Colonic mucosa (tissue), 4 donors: ENCODE measurements at places on chromosomes 11 and 22. TPM values are rescaled to one million over a fixed set of nuclear protein-coding genes. Genes with fewer than 3 reads are reported as not detected.

The HSPB2 gene
- total RNA-seq = 0.25 TPM

The RELA gene
- 58.7 TPM for total RNA-seq

The ADSL gene
- total RNA-seq = 26.4 TPM

The KCNQ1 gene
- 55.8 TPM for total RNA-seq

The OVCH2 gene
- total RNA-seq = not detected

The TAF10 gene
- 123 TPM for total RNA-seq

The KRTAP5-9 gene
- 0.35 TPM for total RNA-seq

The KDM4E gene
- total RNA-seq = not detected

DNA sequence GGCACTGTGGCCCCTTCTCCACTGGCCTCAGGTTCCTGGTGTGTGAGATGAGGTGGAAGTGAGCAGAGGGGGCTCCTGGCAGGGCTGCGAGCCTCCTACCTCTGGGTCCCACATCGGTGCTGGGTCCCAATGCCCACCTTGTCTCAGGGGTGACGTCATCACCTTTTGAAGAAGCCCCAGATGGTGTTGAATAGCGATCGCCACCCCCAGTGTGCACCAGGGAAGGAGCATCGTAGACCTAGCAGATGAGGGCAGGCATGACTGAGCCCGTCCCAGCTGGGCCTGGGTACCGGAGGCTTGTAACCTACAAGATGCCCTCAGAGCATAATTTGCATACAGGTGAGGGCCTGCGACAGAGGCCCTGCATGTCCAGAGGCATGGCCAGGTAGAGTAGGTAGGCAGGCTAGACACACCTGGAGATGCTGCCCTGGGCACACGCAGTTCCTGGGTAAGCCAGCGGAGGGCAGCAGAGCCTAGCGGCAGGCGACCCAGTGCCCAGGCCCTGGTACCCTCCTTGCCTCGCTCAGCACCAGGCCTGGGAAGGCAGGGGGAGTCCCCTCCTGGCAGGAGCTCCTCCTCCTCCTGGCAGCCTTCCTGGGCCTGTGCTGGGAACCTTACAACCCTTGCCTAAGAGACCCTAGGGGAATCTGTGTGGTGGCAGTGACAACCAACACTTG, 52.5 kb downstream of the TPCN2 start:
- no peak overlapping the region for H3K4me3 ChIP-seq
- H3K36me3 ChIP-seq = no peaks in the 10 kb centered on the region
- no peaks in the 10 kb centered on the region for H3K4me1 ChIP-seq

GRCh38 chr22:35743326-35743860, 25.7 kb downstream of the APOL5 start:
- no peaks in the 10 kb centered on the region for H3K27me3 ChIP-seq
- no peak overlapping the region for H3K27ac ChIP-seq
- H3K4me3 ChIP-seq = no peak overlapping the region
- DNase-seq = no peak
- H3K4me1 ChIP-seq = no peaks in the 10 kb centered on the region
- H3K36me3 ChIP-seq = no peaks in the 10 kb centered on the region

- no peak overlapping the region for H3K27ac ChIP-seq
- no peaks in the 10 kb centered on the region for H3K36me3 ChIP-seq
- no peak overlapping the region for H3K4me3 ChIP-seq
- DNase-seq = no peak
Measured at GRCh38 chr11:81071606-81072005, 1630.8 kb upstream of the TENM4 start.

GRCh38 chr11:37230865-37231264, 632.8 kb upstream of the RAG2 start:
- no peaks in the 10 kb centered on the region for H3K27me3 ChIP-seq
- no peak overlapping the region for H3K4me3 ChIP-seq
- H3K4me1 ChIP-seq = no peaks in the 10 kb centered on the region
- no peak overlapping the region for H3K27ac ChIP-seq
- DNase-seq = no peak

DNA sequence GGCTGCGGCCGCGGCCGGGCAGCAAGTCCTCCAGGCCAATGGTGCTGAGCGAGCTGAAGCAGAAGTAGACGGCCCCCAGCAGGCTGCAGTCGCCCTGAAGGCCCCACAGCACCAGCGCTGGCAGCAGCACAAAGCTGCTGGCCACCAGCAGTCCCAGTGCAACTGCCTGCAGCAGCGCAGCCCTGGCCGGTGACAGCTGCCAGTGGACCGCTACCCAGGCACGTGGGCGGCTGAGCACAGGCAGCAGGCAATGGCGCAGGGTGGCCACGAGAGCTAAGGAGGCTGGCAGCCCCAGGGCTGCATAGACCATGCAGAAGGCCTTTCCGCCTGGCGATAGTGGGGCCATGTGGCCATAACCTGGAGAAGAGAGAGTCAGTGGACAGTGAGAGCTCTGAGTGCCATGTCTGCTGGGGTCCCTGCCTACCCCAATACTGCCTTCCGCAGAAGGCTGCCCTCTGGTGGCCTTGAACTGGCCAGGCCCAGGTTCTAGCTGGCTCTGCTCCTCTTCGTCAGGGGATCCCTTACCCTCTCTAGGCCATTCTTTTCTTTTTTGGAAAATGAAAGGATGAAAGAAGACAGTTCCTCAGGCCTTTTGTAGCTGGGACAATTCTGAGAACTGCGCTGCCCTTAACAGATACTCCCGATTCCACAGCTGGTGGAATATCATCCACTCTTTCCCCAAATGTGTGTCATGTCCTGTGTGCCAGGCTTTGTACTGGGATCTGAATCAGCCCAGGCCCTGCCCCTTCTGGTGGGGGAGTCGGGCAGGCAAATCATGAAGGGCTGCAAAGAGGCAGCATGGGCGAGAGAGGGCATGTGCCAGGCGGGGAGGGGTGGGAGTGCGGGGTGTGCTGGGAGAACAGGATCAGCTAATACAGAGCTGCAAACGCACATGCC, 1.8 kb downstream of the KCNK7 start:
- H3K4me1 ChIP-seq = peaks cover 5% of the 10 kb centered on the region
- no peak for DNase-seq
- H3K27me3 ChIP-seq = no peaks in the 10 kb centered on the region
- H3K4me3 ChIP-seq = no peak overlapping the region
- peaks cover 8% of the 10 kb centered on the region for H3K36me3 ChIP-seq

DNA sequence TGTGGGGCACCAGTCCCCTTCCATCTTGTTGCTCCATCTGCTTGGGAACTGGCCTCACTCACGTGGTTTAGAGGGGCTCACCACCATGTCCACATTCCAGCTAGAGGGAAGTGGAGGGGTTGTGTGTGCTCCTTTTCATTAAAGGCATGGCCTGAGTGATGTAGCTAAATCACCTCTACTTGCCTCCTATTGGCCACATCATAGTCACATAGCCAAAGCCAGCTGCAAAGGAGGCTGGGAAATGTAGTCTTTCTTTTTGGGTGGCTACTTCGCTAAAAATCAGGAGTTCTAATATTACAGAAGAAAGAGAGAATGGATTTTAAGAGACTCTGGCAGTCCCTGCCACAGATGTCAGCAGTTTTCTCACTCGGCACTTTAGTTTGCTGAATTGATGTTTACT, 63.0 kb upstream of the ALX4 start:
- no peaks in the 10 kb centered on the region for H3K4me1 ChIP-seq
- H3K36me3 ChIP-seq = no peaks in the 10 kb centered on the region
- no peak overlapping the region for H3K4me3 ChIP-seq

- no peaks in the 10 kb centered on the region for H3K36me3 ChIP-seq
- DNase-seq = peak; percentile 72
Measured at GRCh38 chr22:28443526-28443876, 236.1 kb downstream of the TTC28 start.

DNA sequence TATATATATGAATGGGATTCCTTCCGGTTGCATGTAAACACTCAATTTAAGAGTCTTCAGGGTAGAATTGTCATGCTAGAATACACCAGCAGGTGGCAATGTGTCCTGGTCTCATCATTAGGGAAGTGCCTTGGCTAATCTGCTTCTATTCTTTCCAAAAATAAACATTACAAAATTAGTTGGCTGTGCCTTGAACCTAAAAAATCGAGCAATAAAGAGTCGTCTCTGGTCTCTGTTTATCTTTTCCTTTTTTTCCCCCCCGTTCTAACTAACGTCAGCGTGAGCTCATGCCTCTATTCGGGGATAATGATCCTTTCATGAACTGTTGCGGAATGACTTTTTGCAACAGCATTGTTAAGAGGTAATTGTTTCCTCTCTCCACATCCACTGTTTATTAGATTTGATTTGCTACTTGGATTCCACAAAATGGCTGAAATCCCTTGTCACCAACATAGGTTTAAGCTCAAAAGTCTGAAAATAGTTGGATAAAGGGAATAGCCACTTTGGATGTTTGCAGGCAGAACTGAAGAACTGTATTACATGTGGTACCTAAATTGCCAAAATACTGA, 1.2 kb upstream of the ARHGEF12 start:
- H3K27ac ChIP-seq = peak overlapping the region; percentile 96
- peaks cover 7% of the 10 kb centered on the region for H3K4me1 ChIP-seq
- peak overlapping the region; percentile 96 for H3K4me3 ChIP-seq
- H3K27me3 ChIP-seq = no peaks in the 10 kb centered on the region
- H3K36me3 ChIP-seq = no peaks in the 10 kb centered on the region
- peak; percentile 90 for DNase-seq

GRCh38 chr11:116665523-116665922, 107.3 kb downstream of the BUD13 start:
- H3K36me3 ChIP-seq = no peaks in the 10 kb centered on the region
- no peaks in the 10 kb centered on the region for H3K4me1 ChIP-seq
- H3K27ac ChIP-seq = no peak overlapping the region
- H3K27me3 ChIP-seq = no peaks in the 10 kb centered on the region

DNA sequence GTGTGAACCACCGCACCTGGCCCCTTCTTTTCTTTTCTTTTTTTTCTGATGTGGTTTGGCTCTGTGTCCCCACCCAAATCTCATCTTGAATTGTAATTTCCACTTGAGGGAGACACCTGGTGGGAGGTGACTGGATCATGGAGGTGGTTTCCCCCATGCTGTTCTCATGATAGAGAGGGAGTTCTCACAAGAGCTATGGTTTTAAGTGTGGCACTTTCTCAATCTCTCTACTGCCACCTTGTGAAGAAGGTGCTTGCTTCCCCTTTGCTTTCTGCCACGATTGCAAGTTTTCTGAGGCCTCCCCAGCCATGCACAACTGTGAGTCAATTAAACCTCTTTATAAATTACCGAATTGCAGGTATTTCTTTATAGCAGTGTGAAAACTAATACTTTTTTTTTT, 4.9 kb upstream of the TCN2 start:
- peak; percentile 32 for DNase-seq
- no peak overlapping the region for H3K27ac ChIP-seq
- no peaks in the 10 kb centered on the region for H3K27me3 ChIP-seq
- H3K36me3 ChIP-seq = no peaks in the 10 kb centered on the region
- H3K4me3 ChIP-seq = no peak overlapping the region
- H3K4me1 ChIP-seq = peaks cover 5% of the 10 kb centered on the region

- DNase-seq = no peak
- no peak overlapping the region for H3K27ac ChIP-seq
- H3K36me3 ChIP-seq = no peaks in the 10 kb centered on the region
- H3K4me1 ChIP-seq = no peaks in the 10 kb centered on the region
- H3K27me3 ChIP-seq = no peaks in the 10 kb centered on the region
Measured at GRCh38 chr11:131307506-131307905, 62.9 kb upstream of the NTM start.

DNA sequence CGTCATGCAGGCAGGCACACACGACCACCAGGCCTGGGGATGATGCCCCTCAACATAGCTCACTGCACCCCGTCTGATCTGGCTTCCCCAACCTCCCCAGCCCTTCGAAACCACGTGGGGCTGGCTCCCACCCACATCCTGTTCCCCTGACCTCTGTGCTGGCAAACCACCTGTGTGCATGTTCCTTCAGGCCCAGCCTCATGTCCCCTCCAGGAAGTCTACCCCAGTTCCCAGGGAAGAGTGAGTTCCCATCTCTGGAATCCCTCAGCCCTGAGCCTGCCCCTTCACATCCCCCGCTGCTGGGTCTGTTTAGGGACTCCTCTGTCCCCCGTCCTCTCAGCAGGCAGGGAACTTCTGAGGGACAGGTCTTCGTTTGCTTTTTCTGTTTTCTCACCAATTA, 7.1 kb downstream of the SLC7A4 start:
- DNase-seq = no peak
- H3K27me3 ChIP-seq = no peaks in the 10 kb centered on the region
- no peaks in the 10 kb centered on the region for H3K36me3 ChIP-seq
- H3K4me3 ChIP-seq = no peak overlapping the region
- no peak overlapping the region for H3K27ac ChIP-seq
- H3K4me1 ChIP-seq = no peaks in the 10 kb centered on the region

GRCh38 chr11:11857769-11858168, 16.0 kb downstream of the USP47 start:
- H3K4me3 ChIP-seq = no peak overlapping the region
- no peak overlapping the region for H3K27ac ChIP-seq
- no peaks in the 10 kb centered on the region for H3K27me3 ChIP-seq
- no peaks in the 10 kb centered on the region for H3K36me3 ChIP-seq
- DNase-seq = no peak
- H3K4me1 ChIP-seq = no peaks in the 10 kb centered on the region

DNA sequence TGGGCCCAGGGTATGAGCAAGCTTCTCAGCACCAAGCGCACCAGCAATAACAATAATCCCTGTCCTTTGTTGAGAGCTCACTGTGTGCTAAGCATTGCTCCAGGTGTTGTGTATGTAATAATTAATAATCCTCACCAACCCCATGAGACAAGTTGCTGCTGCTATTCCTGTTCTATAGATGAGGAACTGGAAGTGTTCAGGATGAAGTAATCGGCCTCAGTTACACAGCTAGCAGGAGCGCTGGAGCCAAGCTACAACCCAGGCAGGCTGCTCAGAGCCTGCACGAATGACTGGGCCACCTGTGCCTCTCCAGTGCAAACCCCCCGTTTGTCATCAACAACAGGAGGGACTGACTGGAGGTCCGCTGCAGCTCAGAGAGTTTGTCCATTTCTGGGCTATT, 35.2 kb upstream of the CECR2 start:
- DNase-seq = no peak
- no peaks in the 10 kb centered on the region for H3K36me3 ChIP-seq
- no peaks in the 10 kb centered on the region for H3K4me1 ChIP-seq

GRCh38 chr11:15594607-15595006, 479.9 kb downstream of the INSC start:
- H3K36me3 ChIP-seq = no peaks in the 10 kb centered on the region
- no peaks in the 10 kb centered on the region for H3K4me1 ChIP-seq
- DNase-seq = no peak
- no peak overlapping the region for H3K4me3 ChIP-seq
- H3K27me3 ChIP-seq = no peaks in the 10 kb centered on the region

DNA sequence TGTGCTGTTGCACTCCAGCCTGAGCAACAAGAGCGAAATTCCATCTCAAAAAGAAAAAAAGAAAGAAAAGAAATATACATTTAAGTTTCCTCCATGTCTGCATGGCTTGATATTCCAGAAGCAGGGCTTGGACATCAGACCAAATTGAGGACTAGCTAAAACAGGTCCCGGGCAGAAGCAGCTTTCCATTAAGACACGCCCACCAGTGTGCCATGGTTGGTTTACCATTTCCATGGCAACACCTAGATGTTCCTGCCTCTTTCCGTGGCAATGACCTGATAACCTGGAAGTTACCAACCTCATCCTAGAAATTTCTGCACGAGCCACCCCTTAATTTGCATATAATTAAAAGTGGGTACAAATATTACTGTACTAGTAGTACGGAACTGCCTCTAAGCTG, 111.3 kb downstream of the NAT10 start:
- no peak overlapping the region for H3K4me3 ChIP-seq
- H3K36me3 ChIP-seq = no peaks in the 10 kb centered on the region
- H3K27ac ChIP-seq = no peak overlapping the region
- H3K27me3 ChIP-seq = no peaks in the 10 kb centered on the region
- no peak for DNase-seq
- no peaks in the 10 kb centered on the region for H3K4me1 ChIP-seq

- H3K4me1 ChIP-seq = peaks cover 9% of the 10 kb centered on the region
- DNase-seq = no peak
- peaks cover 11% of the 10 kb centered on the region for H3K36me3 ChIP-seq
- H3K4me3 ChIP-seq = no peak overlapping the region
- H3K27ac ChIP-seq = peak overlapping the region; percentile 18
- no peaks in the 10 kb centered on the region for H3K27me3 ChIP-seq
Measured at GRCh38 chr11:1759851-1760220, 3.9 kb downstream of the CTSD start.
